Common myeloid progenitor, CD34-positive (primary cell): ENCODE measurements at places on chromosomes 7 and 10.

DNA sequence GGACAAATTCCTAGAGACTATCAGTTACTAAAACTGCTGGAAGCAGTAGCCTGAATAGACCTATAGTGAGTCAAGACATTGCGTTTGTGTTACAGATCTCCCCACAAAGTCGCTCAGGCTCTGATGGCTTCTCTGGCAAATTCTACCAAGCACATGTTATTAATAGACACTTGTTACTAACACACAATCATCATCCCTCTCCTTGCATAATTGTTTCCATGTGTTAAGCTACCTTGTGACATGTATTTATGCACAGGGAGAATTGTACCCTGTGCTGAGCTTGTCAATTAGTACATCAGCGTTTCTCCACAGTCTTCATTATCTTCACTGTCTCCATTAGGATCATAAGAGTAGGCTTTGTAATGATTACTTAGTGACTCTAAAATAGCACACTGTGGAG is 31.2 kb downstream of the DYNC2I1 start:
- no peak for DNase-seq

DNA sequence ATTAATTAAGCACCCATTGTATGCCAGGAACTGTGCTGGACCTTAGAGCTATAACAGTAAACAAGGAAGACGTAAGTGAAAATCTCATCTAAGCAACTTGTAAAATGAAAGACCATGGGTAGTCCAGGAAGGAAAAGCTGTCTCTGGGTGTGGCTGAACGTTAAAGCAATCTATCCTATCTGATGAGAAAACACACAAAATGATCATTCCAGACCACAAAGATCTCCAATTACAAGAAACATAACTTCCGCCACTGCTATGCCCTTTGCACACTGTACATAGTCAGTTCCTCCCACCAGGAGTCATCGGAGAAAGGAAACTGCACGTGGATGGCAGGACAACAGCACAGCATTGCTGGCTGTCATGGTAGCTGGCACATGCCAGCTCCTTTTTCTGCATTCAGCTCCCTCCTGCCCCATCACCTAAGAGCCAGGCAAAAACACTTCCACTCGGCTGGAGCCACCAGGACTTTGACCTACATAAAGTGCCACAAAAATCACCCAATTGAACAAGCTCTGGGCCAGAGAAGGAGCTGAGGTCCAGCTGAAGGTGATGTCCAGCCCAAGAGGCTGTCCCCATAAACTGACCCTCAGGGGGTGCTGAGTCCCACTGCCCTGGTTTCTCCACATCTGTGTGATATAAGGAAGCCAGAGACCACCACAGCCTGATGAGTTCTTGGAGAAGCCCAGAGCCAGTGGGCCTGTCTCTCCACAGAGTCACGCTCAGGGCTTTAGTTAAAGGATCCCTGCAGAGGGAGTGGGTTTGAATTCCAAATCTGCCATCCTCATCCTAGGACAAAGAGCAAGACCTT is 56.4 kb downstream of the STEAP1B start:
- no peak for DNase-seq

DNA sequence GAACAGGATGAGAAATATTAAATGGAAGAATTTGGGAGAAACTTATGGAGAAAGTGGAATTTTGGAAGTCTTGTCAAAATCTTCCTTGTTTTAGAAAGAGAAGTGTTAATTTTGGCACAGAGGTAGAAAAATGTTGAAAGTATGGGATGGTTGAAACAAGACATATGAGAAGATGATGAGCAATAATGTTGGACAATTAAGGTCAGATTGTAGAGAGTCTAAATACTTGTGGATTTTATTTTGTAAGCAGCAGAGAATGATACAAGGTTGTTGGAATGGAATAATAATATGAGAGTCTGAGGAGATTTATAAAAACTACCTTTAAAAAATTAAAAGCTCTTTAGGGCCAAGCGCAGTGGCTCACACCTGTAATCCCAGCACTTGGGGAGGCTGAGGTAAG is 34.6 kb downstream of the PHTF2 start:
- DNase-seq, result no peak

GRCh38 chr10:35526746-35527145 is 78.4 kb upstream of the GJD4 start:
- DNase-seq, result no peak

GRCh38 chr7:81780914-81781693 is 11.3 kb upstream of the HGF start:
- DNase-seq, result no peak

DNA sequence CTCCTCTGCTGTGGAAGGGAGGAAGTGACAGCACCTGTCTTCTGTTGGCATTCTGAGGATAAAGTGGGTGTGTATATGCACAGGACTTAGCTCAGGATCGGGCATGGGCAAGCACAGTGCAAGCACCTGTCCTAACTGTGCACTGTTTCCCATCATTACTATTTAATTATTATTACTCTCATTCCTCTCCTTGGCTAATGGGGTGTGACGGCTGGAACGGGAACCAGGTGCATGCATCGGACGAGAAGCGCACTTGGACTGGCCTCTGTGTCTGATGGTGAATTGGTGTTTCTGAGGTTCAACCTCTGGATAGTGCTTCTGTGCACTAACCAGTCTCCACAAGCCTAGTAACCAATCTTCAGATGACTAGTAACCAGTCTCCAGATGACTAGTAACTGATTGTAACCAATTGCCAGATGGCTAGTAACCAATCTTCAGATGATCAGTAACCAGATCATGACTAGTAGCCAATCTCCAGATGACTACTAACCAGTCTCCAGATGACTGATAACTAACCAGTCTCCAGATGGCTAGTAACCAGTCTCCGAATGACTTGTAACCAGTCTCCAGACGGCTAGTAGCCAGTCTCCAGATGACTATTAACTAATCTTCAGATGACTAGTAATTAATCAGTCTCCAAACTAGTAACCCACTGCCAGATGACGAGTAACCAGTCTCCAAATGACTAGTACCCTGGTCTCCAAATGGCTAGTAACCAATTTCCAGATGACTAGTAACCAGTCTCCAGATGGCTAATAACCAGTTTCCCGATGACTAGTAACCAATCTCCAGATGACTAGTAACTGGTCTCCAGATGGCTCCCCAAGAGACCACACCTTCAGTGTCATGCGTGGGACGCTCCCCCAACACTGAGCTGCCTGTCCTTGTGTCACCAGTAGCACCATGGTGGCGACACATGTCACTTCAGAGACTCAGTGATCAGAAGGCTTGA is 85.8 kb downstream of the PAXIP1 start:
- DNase-seq, result no peak

GRCh38 chr10:60952846-60953220 is 8.8 kb upstream of the RHOBTB1 start:
- no peak for DNase-seq

DNA sequence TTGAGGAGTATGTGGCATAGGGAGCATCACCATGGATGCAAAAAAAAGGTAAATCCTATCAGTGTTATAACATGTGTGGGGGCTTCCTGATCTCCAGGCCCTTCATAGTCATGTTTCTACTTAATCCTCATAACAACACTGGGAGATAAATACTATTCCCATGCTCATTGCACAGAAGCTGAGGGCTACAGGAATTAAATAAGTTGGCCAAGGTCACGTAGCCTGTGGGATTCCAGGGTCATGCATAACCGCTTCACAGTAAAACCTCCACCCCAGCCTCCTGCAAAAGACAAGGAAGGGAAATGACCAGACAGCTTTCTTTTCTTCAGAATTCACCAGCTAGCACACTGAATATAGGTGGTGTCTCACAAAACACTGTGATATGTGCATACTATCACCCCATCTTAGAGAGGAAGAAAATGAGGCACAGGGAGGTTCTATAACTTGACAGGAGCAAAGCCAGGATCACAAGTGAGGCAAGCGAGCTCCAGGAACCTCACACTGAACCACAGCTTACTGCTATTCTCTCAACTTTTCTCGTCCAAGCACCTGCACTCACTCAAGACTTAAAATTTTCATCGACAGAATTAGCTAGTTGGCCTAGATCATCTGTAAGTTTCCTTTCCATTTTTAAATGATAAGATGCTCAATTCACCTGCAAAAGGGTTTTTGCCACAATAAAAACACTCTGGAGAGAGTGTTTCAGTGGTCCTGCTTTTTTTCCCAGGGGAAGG is 13.4 kb downstream of the JAZF1 start:
- DNase-seq, result no peak

DNA sequence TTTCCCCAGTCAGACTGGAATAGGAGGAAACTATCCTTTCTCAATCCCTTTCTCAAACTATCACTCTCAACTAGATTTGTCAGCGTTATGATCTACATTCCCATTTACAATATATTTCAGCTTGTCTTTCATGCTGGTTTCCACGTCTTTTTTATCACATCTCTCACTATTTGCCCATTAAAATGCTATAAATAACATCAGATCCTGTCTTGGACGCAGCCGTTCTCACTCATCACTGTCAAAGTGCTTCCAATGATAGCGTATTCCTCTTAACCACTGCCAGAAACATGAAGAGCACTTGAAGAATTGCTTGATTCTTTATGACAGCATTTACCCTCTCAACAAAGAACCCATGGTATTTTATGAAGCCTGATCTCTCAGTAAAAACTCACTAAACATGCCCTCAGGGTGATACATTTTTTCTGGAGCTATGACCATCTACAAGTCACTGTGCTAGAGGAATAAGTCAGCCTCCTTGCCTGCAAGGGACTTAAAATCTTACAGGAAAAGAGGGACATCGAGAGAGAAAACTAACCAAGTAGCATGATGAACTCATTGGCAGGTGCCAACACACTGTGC is 205.6 kb upstream of the PFKP start:
- no peak for DNase-seq

DNA sequence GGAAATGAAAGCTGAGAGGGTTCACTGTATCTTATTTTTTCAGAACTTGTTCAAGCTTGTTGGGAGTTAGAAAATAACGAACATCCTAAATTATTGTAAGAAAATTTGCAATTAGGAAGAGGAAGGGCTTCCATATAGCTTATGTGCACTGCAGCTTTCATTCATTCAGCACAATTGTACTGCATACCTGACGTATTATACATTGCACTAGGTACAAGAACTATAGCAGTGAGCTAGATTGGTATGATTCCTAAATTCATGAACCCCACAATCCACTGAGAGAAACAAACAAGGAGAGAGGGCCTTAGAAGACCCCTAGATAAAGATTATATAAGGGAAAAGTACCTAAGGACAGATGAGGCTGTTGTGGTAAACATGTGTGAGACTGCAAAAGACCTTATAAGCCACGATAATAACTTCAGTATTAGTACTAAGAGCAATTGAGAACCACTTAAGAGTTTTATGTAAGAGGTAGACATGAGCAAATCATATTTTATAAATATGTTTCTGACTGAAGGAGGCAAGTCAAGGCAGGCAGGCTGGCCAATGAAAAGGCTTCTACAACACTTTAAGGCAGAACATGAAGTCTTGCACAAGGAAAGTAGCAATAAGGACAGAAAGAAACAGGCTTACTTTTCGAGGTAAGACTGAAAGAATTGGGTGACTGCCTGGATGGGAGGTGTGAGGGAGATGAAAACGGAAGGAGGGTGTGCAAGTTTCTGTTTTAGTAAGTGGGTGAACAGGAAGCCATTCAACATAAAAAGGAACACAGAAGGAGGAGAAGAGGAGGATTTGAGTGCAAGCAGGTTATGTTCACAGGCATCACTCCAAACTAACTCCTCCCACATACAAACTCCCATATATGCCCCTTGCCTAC is 77.9 kb upstream of the LRRN3 start:
- peak; percentile 41 for DNase-seq

GRCh38 chr7:137953665-137954470 is 48.0 kb downstream of the CREB3L2 start:
- peak; percentile 43 for DNase-seq

- DNase-seq, result peak; percentile 46
These were observed 39.9 kb downstream of the CAMK1D start for GRCh38 chr10:12389154-12389734.

GRCh38 chr10:22372298-22372697 is 27.0 kb downstream of the SPAG6 start:
- DNase-seq, result no peak

- DNase-seq, result no peak
These were observed 104.1 kb upstream of the PCBD1 start for GRCh38 chr10:70992436-70992835.

DNA sequence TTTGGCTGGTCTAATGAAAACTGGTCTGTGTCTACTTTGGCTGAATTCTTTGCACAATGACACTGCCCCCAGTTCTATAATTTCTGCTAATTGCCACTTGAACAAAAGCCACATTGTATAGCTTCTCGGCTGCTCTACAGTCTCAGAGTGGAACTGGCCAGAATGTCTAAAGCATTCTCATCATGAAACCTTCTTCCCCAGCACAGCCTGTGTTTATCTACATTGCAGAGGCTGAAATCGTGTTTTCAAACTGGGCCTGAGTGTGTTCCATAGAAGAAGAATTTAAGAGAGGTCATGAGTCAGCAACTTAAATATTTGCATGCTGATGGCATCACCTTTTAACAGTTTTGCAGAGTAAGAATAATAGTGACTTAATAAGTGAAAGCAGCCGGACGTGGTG is 177.2 kb downstream of the BUB3 start:
- DNase-seq, result no peak
